ENCODE measurements at places on chromosomes 12 and 14. TPM values are rescaled to one million over a fixed set of nuclear protein-coding genes. Genes with fewer than 3 reads are reported as not detected.

The SLC16A7 gene
- 11.4 TPM for total RNA-seq

The E2F7 gene
- 17.2 TPM for total RNA-seq

The KRR1 gene
- total RNA-seq, result 68.4 TPM

The TOGARAM1 gene
- 5.8 TPM for total RNA-seq

The PLEKHG7 gene
- total RNA-seq, result not detected

The RHOJ gene
- total RNA-seq, result not detected

The SLC6A15 gene
- not detected for total RNA-seq

The NR2C1 gene
- 31.6 TPM for total RNA-seq

The CCDC196 gene
- total RNA-seq, result not detected

The ANKRD9 gene
- total RNA-seq, result 52.6 TPM

The GZMB gene
- total RNA-seq, result not detected

The KLRC3 gene
- not detected for total RNA-seq

The AMHR2 gene
- 0.29 TPM for total RNA-seq

GRCh38 chr14:71665157-71665556 lies 267.1 kb upstream of the RGS6 start:
- no peak overlapping the region for H3K27ac ChIP-seq
- peaks cover 13% of the 10 kb centered on the region for H3K4me1 ChIP-seq
- no peaks in the 10 kb centered on the region for H3K27me3 ChIP-seq
- DNase-seq, result peak; percentile 66

- H3K27me3 ChIP-seq, result no peaks in the 10 kb centered on the region
- H3K4me3 ChIP-seq, result peak overlapping the region; percentile 37
- DNase-seq, result no peak
- no peaks in the 10 kb centered on the region for H3K4me1 ChIP-seq
Observed at GRCh38 chr12:68462803-68463202, 130.6 kb upstream of the MDM1 start.

GRCh38 chr12:27616356-27617142 lies 79.7 kb upstream of the REP15 start:
- H3K4me3 ChIP-seq, result no peak overlapping the region
- H3K36me3 ChIP-seq, result no peaks in the 10 kb centered on the region
- peak; percentile 54 for DNase-seq
- H3K4me1 ChIP-seq, result peaks cover 64% of the 10 kb centered on the region
- peak overlapping the region; percentile 72 for H3K27ac ChIP-seq

GRCh38 chr14:58575956-58576355 lies 61.8 kb upstream of the DACT1 start:
- peaks cover 4% of the 10 kb centered on the region for H3K4me1 ChIP-seq
- H3K27me3 ChIP-seq, result peaks cover 31% of the 10 kb centered on the region
- no peak overlapping the region for H3K4me3 ChIP-seq
- no peak overlapping the region for H3K27ac ChIP-seq
- no peaks in the 10 kb centered on the region for H3K36me3 ChIP-seq
- DNase-seq, result no peak

DNA sequence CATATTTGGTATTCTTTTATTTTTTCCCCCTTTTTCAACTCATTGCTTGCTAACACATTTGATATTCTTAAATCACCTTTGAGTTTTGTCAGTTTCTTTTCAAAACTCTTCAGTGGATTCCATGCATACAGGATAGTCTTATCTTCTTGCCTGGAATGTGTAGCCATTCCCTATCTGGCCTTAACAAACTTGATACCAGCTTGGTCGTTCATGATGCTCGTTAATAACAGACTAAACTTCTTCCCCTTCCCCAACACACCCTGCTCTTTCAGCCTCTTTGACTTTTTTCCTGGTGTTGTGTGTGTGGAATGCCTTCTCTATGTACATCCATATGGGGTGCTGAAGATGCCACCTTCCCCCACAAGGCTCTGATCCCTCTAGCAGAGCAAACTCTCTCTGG lies 17.7 kb upstream of the CALM1 start:
- H3K27ac ChIP-seq, result no peak overlapping the region
- H3K36me3 ChIP-seq, result no peaks in the 10 kb centered on the region
- H3K4me1 ChIP-seq, result peaks cover 20% of the 10 kb centered on the region
- no peaks in the 10 kb centered on the region for H3K27me3 ChIP-seq
- no peak overlapping the region for H3K4me3 ChIP-seq
- DNase-seq, result no peak

GRCh38 chr12:61993734-61994345 lies 266.4 kb upstream of the USP15 start:
- H3K27me3 ChIP-seq, result peaks cover 9% of the 10 kb centered on the region
- H3K4me1 ChIP-seq, result no peaks in the 10 kb centered on the region
- H3K27ac ChIP-seq, result no peak overlapping the region
- no peaks in the 10 kb centered on the region for H3K36me3 ChIP-seq
- DNase-seq, result peak; percentile 61

- no peak overlapping the region for H3K27ac ChIP-seq
- no peak overlapping the region for H3K4me3 ChIP-seq
- no peak for DNase-seq
- H3K27me3 ChIP-seq, result no peaks in the 10 kb centered on the region
Observed at GRCh38 chr14:54450535-54450934, 9.4 kb upstream of the CNIH1 start.

GRCh38 chr14:55401751-55402150 lies 9.9 kb downstream of the ATG14 start:
- H3K27me3 ChIP-seq, result no peaks in the 10 kb centered on the region
- no peak overlapping the region for H3K27ac ChIP-seq
- no peak for DNase-seq
- H3K4me1 ChIP-seq, result peaks cover 23% of the 10 kb centered on the region
- H3K4me3 ChIP-seq, result no peak overlapping the region

- no peak overlapping the region for H3K27ac ChIP-seq
- H3K4me1 ChIP-seq, result peaks cover 8% of the 10 kb centered on the region
- H3K36me3 ChIP-seq, result no peaks in the 10 kb centered on the region
- no peak overlapping the region for H3K4me3 ChIP-seq
- peaks cover 54% of the 10 kb centered on the region for H3K27me3 ChIP-seq
- peak; percentile 60 for DNase-seq
Observed at GRCh38 chr14:69263364-69263763, 3.4 kb downstream of the GALNT16 start.

DNA sequence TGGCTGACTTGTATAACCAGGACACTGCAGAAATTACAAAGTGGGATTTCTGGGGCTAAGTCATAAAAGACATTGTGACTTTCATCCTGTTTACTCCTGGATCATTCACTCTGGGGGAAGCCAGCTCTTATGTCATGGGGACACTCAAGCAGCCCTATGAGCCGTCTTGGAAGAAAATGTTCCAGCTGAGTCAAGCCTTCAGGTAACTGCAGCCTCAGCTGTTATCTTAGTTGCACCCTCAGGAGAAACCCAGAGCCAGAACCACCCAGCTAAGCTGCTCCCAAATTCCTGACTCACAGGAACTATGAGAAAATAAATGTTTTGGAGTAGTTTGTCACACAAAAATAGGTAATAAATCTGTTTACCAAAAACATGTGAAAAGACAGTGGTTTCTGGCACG lies 43.1 kb upstream of the GXYLT1 start:
- H3K4me1 ChIP-seq, result 0 out of 2 replicates have a peak, but pooled peaks cover 6% of the 10 kb centered on the region
- no peaks in the 10 kb centered on the region for H3K36me3 ChIP-seq
- H3K4me3 ChIP-seq, result no peak overlapping the region
- no peaks in the 10 kb centered on the region for H3K27me3 ChIP-seq
- peak; percentile 32 for DNase-seq

DNA sequence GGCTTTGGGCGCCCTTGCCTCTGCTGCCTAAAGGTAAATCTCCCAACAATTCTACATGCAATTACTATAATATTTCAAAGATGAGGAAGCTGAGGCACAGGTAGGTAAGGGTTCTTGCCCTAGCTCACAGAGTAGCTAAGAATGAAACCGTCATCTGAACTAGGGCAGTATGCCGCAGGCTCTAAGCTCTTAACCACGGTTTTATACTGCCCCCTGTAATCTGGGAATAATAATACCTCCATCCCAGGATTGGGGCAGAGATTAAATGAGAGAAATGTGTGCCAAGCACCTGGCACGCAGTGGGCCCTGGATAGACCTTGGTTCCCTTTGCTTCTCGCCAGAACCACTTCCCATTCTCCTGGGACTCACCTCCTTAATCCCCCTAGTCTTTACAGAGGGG lies 1.5 kb upstream of the HRK start:
- no peak overlapping the region for H3K27ac ChIP-seq
- peak; percentile 70 for DNase-seq
- H3K4me1 ChIP-seq, result peaks cover 30% of the 10 kb centered on the region
- no peaks in the 10 kb centered on the region for H3K36me3 ChIP-seq

GRCh38 chr12:32603858-32604257 lies 75.2 kb upstream of the DNM1L start:
- no peak overlapping the region for H3K27ac ChIP-seq
- no peaks in the 10 kb centered on the region for H3K27me3 ChIP-seq
- H3K4me3 ChIP-seq, result no peak overlapping the region
- DNase-seq, result peak; percentile 1

GRCh38 chr14:99773521-99774497 lies 19.4 kb upstream of the EML1 start:
- no peak overlapping the region for H3K4me3 ChIP-seq
- H3K36me3 ChIP-seq, result no peaks in the 10 kb centered on the region
- H3K4me1 ChIP-seq, result peaks cover 27% of the 10 kb centered on the region
- no peak overlapping the region for H3K27ac ChIP-seq
- no peak for DNase-seq
- no peaks in the 10 kb centered on the region for H3K27me3 ChIP-seq

- no peaks in the 10 kb centered on the region for H3K4me1 ChIP-seq
- H3K27ac ChIP-seq, result no peak overlapping the region
- H3K27me3 ChIP-seq, result no peaks in the 10 kb centered on the region
Observed at GRCh38 chr12:38431921-38432320, 115.3 kb downstream of the ALG10B start.

DNA sequence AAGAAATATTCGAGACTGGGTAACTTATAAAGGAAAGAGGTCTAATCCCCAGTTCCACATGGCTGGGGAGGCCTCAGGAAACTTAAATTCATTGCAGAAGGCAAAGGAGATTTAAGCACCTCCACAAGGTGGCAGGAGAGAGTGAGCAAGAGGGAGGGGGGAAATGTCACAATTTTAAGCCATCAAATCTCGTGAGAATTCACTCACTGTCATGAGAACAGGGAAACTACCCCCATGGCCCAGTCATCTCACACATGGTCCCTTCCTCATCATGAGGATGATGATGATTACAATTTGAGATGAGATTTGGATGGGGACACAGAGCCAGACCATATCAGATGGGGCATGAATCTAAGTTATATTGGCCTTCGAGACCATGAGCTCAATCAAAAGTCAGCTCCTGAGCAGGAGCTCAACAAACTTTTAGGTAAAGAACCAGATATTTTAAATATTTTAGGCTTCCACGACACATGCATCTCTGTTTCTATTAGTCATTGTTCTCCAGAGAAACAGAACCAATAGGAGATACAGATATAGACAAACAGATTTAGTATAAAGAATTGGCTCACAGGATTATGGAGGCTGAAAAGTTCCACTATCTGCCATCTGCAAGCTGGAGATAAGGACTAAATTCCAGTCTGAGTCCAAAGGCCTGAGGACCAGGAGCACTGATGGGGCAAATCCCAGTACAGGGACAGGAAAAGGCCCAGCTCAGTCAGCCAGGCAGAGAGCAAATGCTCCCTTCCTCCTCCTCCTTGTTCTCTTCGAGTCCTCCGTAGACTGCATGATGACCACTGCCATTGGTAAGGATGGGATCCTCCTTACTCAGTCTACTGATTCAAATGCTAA lies 24.9 kb downstream of the DGLUCY start:
- H3K4me1 ChIP-seq, result peaks cover 8% of the 10 kb centered on the region
- peak; percentile 75 for DNase-seq
- no peak overlapping the region for H3K4me3 ChIP-seq
- H3K36me3 ChIP-seq, result no peaks in the 10 kb centered on the region
- H3K27me3 ChIP-seq, result no peaks in the 10 kb centered on the region

DNA sequence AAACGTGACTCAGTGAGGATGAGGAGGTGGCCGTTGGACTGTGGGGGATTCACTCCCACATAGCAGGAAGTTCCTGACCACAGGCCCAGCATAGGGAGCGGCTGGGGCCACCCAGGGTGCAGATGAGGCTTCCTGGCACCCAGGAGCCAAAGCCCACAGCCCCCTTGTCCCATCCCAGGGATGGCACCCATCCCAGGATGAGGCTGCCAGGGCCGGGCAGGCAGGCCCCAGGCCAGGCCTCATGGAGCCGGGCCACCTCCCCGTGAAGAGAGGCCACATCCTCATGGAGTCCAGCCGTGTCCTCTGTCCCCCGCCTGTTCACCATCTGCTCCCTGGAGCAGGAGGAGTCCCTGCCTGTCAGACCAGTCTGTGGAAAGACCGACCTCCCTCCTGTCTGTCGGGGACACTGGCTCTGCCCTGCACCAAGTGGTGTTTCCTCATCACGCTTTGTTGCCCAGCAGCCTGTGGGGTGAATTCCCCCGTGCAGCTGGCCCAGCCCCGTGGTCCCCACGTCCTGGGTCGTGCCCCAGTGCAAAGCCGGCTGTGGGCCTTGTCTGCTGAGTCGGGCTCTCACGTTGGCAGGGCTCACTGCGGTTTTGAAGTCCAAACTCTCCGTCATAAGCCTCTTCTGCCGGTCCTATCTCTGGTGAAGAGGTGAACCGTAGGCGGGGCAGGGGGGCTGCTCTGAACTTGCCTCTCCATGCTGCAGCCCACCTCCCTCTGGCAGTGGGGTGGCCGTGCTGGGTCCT lies 24.5 kb downstream of the MMP17 start:
- no peaks in the 10 kb centered on the region for H3K27me3 ChIP-seq
- H3K27ac ChIP-seq, result no peak overlapping the region
- peaks cover 10% of the 10 kb centered on the region for H3K4me1 ChIP-seq
- DNase-seq, result no peak
- no peaks in the 10 kb centered on the region for H3K36me3 ChIP-seq

DNA sequence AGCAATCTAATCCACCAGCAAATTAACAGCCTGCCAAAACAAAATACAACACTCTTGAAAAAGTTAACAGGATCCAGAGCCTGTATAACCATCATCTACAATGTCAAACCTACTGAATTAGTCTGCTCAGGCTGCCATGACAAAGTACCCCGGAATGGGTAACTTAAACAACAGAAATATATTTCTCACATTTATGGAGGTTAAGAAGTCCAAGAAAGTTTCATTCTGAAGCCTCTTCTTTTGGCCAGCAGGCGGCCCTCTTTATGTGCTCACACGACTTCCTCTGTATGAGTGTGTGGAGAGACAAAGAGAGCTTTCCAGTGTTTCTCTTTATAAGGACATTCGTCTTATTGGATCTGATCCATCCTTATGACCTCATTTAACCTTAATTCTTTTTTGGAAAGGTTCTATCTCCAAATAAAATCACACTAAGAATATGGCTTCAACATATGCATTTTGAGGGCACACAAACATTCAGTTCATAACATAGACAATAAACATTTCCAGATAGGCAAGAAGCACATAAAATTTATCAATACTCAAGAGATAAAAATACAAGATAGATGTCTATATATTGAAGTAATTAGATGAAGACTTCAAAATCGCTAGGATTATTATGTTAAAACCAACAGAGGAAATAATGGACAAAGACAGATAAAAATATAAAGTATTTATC lies 5.9 kb upstream of the RERG start:
- no peaks in the 10 kb centered on the region for H3K27me3 ChIP-seq
- no peaks in the 10 kb centered on the region for H3K4me1 ChIP-seq
- no peak overlapping the region for H3K4me3 ChIP-seq

DNA sequence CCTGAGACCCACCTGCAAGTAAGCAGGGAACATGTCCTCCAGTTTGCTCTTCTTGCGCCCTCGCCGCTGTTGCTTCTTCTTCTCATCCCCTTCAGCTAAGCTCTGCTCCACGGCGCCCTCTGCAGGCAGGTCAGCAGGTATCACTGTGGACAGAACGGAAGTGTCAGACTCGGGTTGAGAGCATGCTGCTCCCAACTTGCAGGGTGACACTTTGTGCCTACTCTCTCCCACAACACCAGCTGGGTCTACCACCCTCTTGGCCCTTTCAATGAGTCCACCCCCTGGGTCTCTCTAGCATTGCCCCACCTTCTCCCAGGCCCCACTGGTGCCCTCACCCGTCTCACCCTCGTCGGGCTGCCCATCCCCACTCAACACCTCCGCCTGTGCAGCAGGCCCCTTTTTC lies 16.7 kb downstream of the KMT2D start:
- peaks cover 82% of the 10 kb centered on the region for H3K36me3 ChIP-seq
- no peak overlapping the region for H3K4me3 ChIP-seq
- H3K27ac ChIP-seq, result no peak overlapping the region
- no peaks in the 10 kb centered on the region for H3K4me1 ChIP-seq
- H3K27me3 ChIP-seq, result no peaks in the 10 kb centered on the region
